ENCODE measurements at places on chromosomes 2 and 18. TPM values are rescaled to one million over a fixed set of nuclear protein-coding genes. Genes with fewer than 3 reads are reported as not detected.

The ECEL1 gene
- total RNA-seq: not detected

GRCh38 chr2:43324259-43325106 is 98.1 kb upstream of the ZFP36L2 start:
- no peak for DNase-seq

- no peak for DNase-seq
Observed at GRCh38 chr2:56230156-56230555, 46.4 kb downstream of the CCDC85A start.

GRCh38 chr2:2187196-2187595 is 143.9 kb downstream of the MYT1L start:
- DNase-seq: no peak

DNA sequence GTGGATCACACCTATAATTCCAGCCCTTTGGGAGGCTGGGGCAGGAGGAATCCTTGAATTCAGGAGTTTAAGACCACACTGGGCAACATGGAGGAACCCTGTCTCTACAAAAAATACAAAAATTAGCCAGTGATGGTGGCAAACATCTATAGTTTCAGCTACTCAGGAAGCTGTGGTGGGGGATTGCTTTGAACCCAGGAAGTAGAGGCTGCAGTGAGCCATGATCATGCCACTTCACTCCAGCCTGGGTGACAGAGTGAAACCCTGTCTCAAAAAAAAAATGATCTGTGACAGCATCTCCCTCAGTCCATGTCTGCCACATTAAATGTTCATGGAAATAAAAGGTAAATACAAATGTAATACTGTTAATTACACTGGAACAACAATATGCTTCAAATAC is 121.4 kb upstream of the COL5A2 start:
- DNase-seq: no peak

The TMEM200C gene
- total RNA-seq: not detected

- DNase-seq: no peak
Observed at GRCh38 chr2:225999692-226000091, 600.2 kb downstream of the NYAP2 start.

DNA sequence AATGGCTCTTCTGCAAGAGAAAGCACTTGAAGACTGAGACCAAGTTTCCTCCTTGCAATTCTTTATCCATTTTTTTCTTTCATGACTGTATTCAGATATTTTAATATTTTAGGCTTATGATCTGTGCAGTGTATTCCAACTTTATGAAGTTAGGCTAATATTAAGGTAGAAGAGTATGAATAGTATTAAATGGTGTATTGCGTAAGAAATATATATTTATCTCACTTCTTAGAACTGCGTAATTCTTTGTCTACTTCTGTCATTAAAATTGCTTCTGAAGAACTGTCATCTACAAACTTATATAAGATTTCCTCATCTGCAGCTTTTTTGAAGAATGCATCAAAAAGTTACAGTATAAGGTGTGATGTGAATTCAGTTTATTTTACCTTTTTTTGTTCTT is 183.2 kb downstream of the DLGAP1 start:
- no peak for DNase-seq

DNA sequence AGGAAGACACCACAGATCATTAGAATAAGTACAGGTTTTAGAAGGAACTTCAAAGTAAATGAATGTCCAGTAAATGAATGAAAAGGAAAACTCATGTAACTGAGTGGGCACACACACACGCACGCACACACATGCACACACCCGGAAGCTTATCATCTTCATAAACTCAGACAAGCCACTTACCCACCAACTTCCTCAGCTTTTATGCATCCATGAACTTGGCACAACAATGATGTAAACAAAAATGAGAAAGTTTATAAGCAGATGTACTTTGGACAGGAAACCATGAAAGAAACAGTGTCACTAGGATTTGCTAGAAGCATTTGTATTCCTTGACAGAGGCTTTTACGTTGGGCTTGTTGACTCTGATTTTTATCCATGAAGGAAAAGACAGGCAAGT is 23.2 kb downstream of the RNF152 start:
- no peak for DNase-seq

The IL1B gene
- 0.46 TPM for total RNA-seq

The ADD2 gene
- total RNA-seq: 2.6 TPM

The AQP12B gene
- total RNA-seq: not detected

DNA sequence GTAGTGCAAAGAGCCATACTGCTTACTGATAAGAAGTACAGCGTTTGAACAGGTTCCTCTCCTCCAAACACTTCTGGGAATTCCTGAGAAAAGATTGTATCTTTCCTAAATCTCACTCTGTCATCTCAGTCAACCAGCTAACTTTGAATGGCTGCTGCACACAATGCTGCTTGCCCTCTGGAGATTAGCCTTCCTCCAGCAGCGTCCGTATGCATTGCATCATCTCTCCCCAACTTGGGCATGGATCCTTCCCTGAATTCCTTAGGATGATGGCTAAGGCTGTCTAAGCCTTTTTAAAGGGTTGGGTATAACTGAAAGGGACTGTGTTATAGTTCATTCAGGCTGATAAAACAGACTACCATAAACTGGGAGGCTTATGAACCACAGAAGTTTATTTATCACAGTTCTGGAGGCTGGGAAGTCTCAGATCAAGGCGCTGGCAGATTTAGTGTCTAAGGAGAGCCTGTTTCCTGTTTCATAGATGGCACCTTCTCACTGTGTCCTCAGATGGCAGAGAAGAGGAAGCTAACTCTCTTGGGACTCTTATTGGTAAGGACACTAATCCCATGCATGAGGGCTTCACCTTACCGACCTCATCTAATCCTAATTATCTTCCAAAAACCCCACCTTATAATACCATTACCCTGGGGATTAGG is 105.3 kb downstream of the PAX3 start:
- DNase-seq: no peak

GRCh38 chr2:177335917-177336450 is 56.6 kb upstream of the AGPS start:
- DNase-seq: no peak

DNA sequence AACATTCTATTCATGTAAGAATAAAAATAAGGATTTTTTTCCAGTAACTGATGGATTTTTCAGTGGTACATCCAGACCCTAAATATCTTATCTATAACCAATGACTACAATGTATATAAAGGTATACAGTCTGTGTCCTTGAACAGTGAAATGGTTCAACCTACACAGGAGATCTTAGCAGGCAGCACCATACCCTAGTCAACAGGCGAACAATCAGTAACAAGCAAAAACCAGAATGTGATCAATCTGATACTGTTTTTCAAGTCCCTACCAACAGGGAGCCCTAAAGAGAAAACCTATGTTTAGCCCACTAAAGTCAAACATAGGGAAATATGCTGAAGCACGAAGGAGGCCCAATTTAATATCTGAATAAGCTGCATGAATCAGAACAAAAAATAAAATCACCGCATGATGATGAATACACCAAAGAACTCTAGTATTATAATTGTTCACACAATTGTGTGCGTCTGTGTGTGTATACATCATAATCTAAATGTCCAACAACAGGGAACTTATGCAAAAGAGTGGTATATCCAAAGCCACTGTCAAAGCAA is 26.0 kb downstream of the PTPN2 start:
- no peak for DNase-seq

The RND3 gene
- 76.4 TPM for total RNA-seq

The NXPH2 gene
- total RNA-seq: not detected

The DSG4 gene
- not detected for total RNA-seq

GRCh38 chr2:134454931-134455330 is 201.1 kb downstream of the MGAT5 start:
- DNase-seq: no peak

DNA sequence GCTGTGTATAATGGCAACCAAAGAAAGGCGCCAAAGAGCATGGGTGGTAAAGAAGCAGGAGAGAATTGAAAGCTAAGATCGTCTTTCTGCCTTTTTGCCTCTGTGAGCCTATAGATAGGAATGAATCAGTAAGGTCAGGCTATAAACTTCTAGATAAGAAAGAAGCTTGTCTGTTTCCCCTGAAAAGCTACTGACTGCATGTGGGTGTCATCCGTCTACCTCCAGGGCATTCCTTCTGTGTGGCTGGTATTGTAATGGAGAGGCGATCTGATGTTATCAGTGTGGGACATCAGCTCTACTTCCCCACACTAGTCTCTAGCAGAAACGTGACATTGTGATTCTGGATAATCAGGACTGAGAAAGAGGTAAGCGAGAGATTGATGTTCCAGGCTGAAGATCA is 63.4 kb upstream of the PLA2R1 start:
- no peak for DNase-seq

GRCh38 chr2:73970850-73971471 is 13.7 kb upstream of the TET3 start:
- no peak for DNase-seq
